ENCODE measurements at places on chromosomes 1 and 21.
A peak's percentile ranks its signal among the peaks of the same experiment; 100 is the strongest.

GRCh38 chr1:5856246-5856815 lies 135.9 kb downstream of the NPHP4 start:
- peak; percentile 4 for DNase-seq

DNA sequence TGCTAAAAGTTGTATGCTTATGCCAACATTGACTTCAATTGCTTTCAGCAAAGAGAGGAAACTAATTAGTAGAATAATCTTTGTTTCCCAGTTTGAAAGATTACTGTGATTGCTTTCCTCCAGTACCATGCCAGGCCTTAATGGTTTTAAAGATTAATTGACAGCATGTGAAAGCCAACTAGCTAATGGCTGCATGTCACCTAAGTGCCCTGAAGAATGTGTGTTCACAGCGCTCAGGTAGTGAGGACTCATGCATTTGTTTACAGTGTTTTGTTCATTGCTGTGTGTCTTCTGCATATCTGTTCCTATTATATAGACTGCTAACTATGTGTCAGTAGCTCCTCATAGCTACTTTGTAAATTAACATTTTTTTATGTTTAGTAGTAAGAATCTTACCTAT lies 335.6 kb downstream of the LRRIQ3 start:
- no peak for DNase-seq

- no peak for DNase-seq
These were observed 288.5 kb upstream of the NEGR1 start for GRCh38 chr1:72570815-72571214.

DNA sequence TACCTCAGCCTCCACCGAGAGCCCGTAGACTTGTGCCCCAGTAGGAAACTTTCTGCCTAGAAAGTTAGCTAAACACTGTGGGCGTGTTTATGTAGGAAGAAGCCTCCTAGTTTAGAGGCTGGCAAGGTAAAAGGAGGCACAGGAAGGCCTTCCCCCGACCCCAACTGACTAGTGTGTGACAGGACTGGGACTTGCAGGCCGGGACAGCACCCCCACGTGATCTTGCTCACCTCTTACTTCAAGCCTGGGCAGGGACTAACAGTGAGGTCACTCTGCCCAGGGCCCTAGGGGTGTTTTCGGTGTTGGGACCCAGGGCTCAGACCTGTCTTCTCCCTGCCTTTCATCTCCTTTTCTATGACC lies 392 bp upstream of the TAGLN2 start:
- no peak for DNase-seq

- DNase-seq = peak; percentile 38
These were observed 450 bp upstream of the POU3F1 start for GRCh38 chr1:38046884-38047602.

GRCh38 chr1:107196973-107197562 lies 56.2 kb downstream of the NTNG1 start:
- DNase-seq = peak; percentile 15

- no peak for DNase-seq
These were observed 161.6 kb downstream of the LRRC40 start for GRCh38 chr1:70043804-70044203.

- DNase-seq = no peak
These were observed 335.9 kb downstream of the RGS7 start for GRCh38 chr1:241020851-241021697.

GRCh38 chr1:242440757-242441156 lies 83.7 kb downstream of the PLD5 start:
- DNase-seq = no peak

DNA sequence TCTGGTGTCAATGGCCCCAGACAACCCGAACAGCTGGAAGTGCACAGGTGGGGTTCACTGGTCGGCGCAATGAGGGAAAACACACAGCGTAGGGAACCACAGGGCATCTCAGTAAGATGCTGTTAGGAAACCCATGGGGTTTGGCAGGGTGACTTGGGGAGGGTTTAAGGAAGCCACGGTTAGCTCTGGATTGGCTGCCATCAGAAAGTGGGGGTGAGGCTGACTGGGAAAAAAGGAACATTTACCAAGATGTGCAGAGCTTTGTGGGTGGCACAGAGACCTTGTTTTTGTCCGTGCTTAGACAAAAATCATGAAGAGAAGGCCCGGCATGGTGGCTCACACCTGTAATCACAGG lies 11.0 kb downstream of the ALDH4A1 start:
- no peak for DNase-seq

- DNase-seq = no peak
These were observed 115.8 kb upstream of the WNT4 start for GRCh38 chr1:22258698-22259097.

Measured in HCT116 (cell line).